ENCODE measurements at places on chromosomes 3 and 15. TPM values are rescaled to one million over a fixed set of nuclear protein-coding genes. Genes with fewer than 3 reads are reported as not detected.

- DNase-seq, result no peak
These were observed 6.8 kb downstream of the PEAK1 start for GRCh38 chr15:77412972-77413698.

DNA sequence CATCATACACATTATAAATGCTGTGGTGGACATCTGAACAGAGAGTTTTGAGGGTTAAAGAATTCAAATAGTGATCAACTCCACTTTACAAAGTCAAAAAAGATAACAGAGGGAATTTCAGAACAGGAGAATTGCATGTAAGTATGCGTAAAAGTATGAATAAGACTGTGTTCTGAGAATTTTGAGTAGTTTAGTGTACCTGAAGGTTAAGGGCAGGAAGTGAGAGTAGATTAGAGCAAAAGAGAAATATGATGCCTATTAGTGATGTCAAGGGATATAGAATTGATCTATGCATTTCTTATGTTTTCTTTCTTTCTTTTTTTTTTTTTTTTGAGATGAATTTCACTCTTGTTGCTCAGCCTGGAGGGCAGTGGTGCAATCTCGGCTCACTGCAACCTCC lies 53.1 kb downstream of the TP63 start:
- DNase-seq, result no peak

GRCh38 chr3:152470893-152471292 lies 202.2 kb downstream of the MBNL1 start:
- no peak for DNase-seq

- DNase-seq, result no peak
These were observed 136.7 kb upstream of the WNT5A start for GRCh38 chr3:55623786-55624185.

The ABI3BP gene
- not detected for total RNA-seq

The LSM3 gene
- 6.9 TPM for total RNA-seq

Measured in CD4-positive, alpha-beta T cell (primary cell).